ENCODE measurements at places on chromosomes 16 and 17.

DNA sequence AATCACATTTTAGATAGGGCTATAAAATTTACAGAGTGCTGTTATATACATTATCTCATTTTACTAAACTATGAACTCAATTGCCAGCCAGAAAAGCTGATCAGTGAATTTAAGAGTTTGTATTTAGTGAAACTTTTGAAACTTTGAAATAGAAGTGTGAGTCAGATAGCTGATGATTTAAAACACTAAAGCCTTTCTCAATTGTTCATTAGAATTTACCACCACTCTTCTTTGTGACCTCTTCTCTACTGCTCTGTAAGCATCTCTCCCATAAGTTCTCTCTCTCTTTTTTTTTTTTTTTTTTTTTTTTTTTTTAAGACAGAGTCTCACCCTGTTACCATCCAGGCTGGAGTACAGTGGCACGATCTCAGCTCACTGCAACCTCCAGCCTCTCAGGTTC is 43.7 kb downstream of the GOSR1 start:
- DNase-seq = no peak

- DNase-seq = no peak
Observed at GRCh38 chr16:56350491-56351405, 74.6 kb downstream of the AMFR start.

DNA sequence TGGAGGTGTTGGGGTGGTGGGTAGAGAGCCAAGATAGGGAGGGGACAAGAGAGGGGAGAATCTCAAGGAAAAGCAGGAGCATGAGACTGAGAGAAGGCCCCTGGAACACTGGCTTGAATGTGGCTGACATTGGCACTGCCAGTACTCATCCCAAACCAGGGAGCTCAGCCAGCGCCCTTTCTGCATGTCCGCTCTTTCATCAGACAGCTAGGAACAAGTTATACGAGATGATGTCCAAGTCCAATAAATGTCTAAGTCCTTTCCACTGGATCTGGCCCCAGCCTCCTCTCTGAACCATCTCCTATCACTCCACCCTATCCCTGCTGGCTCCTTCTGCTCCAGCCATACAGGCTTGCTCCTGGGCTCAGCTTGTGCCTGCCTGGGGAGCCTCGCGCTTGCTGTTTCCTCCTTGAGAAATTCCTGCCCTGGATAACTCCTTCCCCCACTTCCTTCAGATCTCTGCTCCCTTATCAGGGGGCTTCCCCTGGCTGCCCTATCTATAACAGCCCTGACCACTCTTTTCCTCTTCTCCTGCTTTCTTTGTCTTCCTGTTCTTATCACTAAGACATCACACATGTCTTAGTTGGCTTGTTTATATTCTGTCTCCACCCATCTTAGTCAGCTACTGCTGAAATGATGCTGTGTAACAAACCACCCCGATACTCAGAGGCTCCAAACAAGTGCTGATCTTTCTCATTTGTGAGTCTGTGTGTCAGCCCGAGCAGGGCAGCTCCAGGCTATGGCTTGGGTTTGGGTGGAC is 37.1 kb upstream of the MEOX1 start:
- DNase-seq = no peak

DNA sequence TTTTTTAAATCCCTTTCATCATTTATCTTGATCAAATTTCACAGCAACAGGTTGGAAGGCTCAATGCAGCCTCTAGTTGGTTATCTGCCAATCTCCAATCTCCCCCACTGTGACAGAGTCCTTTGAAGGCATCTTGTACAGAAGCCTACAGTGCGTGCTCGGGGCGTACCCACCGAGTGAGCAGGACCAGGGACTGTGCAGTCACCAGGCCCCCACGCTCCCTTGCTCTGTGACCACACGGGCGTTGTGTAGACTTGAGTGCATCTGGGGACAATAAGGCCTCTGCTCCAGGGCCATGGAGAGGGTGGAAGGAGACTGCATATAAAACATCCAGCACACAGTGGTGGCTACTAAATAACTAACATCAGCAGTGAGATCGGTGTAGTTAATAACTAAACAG is 63.4 kb downstream of the GTF3C1 start:
- DNase-seq = no peak

GRCh38 chr17:46963571-46963970 is 15.5 kb downstream of the RPRML start:
- no peak for DNase-seq
